Thoracic aorta (tissue), 2 donors: ENCODE measurements at places on chromosomes 11 and 22.

DNA sequence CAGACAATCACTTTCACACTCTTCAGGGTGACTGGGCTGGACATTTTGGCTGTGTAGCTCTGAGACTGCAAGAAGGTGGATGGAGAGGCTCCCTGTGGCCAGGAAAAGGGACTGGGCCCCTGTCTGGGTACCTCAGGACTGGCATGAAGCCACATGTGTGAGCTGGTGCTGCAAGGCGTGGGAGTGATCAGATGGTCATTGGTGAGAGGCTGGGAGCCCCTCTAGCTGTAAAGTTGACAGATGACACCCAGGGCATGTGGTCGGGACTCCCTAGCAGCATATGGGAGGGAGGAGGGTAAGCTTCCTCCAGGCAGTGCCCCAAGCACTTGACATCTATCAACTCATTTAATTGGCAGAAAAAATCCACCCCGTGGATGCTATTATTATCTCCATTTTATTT, 18.9 kb upstream of the CABP2 start:
- DNase-seq, result no peak

DNA sequence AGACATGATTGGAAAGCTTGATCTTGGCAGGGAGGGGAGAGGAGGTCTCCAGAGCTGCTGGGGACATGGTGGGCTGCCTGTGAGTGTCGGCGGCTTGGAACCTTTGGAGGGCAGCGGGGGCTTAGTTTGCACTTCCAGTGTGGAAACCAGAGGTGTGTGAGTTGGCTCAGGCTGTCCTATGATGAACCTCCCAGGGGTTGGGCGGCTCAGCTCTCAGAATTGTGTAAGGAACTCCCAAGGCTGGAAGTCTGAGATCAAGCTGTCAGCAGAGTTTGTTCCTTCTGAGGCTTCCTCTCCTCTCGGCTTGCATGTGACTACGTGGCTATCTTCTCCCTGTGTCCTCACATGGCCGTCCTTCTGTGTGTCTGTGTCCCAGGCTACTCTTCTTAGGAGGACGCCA, 87.9 kb upstream of the B3GAT1 start:
- no peak for DNase-seq

DNA sequence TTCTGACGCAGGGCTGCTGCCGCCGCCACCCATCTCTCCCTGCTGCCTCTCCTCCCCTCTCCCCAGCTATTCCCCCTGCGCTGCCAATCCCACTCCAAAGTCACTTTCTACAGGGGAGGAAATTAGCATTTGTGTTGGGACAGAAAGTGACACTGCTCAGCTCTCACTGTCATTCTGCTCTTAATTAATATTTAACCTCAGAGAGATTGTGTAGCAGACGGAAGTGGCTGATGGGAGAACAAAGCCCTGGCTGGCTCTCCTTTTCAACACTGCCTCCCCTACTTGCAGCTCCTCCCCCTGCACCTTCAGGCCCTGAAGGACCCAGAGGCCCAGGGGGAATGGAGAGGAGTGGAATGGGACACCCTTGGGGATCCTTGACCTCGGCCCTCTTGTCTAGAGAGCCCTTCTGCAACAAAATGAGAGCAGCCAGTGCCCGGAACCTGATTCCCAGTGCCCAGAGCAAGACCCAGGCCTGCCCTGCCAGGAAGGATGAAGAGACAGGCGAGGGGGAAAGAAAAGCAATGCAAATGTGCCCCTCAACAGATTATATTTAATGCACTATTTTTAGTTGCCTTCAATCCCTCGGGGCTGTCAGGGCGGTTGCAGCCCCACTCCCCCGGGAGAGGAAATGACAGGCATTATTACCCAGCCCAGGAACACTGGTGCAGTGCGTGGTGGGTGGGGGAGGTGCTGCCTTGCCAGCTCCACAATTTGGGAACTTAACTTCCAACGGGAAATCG, 14.6 kb upstream of the NRGN start:
- DNase-seq, result no peak

GRCh38 chr22:50014655-50015401, 2.3 kb upstream of the IL17REL start:
- no peak for DNase-seq

GRCh38 chr11:126431401-126432064, 76.0 kb downstream of the ST3GAL4 start:
- peak; percentile 33 for DNase-seq

DNA sequence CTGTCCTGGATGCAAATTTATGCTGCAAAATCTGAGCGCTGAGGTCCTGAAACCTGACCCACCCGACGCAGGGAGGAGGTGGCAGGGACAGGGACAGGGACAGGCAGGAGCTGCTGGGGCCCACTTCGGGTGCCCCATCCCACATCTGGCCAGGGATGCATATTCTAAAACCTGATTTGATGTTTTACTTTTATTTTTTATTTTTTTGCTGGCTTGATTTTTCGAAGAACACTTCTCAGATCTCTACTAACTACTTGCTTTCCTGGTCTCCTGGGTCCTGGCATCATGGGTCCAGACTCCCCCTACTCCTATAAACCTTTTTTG, 652 bp upstream of the PVALB start:
- no peak for DNase-seq

DNA sequence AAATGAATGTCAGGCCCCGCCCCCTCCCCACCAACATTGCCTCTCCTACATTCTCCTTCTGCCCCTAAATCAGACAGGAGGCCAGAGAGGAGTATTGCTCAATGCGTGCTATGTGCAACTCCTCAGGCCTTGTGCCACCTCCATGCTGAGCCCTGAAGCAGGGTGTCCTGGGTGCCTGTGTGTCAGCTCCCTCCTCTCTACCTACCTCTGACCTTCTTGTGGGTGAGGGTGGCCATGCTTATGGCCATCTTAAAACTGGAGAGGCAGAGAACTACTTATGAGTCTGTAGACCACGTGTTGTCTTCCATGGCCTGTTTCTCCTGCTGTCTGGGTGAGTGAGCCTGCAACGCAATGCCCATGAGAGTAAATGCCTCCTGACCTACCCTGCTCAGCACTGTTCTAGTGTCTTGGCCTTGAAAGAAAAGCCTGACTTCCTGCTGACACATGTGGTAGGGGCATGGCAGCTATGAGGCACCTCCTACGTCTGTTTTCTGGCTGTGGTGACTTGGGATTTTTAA, 10.5 kb downstream of the MCAM start:
- no peak for DNase-seq

DNA sequence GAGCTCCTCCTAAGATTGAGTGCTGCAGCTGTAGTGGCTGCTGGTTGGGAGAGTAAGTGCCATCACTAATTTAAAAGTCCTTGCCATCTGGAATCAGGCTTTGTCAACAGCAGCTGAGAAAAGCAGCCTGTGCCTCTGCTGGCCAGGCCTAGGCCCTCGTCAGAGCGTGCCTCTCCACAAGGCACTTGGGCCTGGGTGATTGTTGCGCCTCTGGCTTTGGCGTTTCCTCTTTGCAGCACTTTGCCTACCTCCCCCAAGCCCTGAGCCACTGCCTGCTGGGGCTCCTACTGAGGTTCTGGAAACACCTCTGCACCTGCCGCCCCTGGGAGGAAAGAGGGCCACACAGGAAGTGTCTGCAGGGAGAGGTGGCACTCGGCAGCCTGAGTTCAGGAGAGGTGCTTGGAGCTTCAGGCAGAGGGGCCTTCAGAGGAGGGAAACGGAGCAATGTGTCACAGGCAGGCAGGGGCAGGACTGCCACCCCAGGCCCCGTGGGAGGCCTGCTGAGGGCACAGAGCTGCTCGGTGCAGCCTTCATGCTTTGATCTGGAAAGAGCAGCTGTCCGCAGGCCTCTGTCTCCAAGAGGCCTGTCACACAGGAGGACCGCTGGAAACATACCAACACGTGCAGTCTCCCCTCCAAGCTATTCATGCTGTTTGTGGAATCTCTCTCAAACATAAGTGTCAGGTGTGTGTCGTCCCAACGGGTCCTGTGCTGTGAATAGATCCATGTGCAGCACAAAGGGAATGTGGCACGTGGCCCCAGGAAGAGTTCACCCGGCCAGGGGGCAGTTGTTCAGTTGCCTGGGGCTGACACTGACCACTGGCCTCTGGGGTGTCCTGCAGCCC, 61.5 kb upstream of the EMID1 start:
- DNase-seq, result no peak

DNA sequence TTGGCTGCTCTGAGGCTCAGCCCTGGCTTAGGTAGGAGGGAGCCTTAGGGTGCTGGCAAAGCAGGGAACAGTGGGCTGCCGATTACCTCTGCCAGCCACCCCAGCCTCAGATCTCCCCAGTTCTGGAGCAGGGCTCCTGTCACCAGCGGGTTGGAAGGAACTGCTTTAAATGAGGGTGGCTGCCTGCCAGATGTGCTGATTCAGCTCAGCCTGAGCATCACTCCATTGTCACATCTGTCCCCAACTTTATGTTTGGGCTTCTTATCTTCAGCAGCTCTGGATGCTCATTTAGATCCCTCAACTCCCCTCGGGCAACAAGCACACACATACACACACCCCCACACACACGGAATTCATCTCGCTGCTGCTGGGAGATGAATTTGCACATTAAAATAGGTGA, 16.9 kb upstream of the ANKK1 start:
- DNase-seq, result no peak

DNA sequence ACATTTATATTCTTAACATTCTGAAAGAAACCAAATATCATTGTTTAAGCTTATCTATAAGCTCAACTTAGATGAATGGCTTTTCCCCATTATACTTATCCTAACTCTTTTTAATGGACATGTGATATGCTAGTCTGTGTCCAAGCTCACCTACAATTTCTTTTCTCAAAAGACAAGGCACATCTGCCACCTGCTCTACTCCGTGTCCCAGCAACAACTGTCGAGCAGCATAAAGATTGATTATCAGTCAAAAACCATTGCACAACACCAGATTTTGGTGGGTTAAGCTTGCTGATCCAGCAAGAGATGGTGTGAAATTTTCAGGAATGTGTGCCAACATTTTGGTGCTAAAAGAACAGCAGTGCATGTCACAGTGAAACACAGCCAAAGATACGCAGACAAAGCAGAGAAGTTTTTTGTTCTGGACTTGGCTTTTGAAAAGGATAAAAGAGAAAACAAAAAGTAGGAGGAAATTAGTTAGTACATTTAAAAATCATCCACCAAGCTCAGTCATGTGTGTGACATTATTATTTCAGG, 65.8 kb downstream of the DCDC1 start:
- DNase-seq, result no peak

- no peak for DNase-seq
Observed at GRCh38 chr11:2471048-2471803, 26.4 kb downstream of the KCNQ1 start.

GRCh38 chr11:27094120-27094519, 53.5 kb downstream of the BBOX1 start:
- DNase-seq, result no peak

DNA sequence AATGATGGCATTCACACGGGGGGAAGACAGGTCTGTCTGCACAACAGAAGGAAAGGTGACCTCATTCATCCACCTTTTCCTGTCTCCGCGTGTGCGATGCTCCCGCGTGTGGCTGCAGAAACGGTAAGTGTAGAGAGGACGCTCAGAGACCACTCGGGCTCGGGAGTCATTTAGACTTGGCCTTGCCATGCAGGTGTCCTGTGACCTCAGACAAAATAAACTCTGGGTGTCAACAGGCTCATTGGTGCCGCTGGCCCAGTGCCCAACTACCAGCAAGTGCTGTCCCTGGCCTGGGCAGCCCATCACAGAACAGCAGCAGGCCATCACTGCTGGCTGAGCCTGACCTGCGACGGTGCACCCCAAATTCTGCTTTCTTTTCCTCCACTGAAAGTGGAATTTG, 48.1 kb upstream of the ARFGAP3 start:
- DNase-seq, result no peak

DNA sequence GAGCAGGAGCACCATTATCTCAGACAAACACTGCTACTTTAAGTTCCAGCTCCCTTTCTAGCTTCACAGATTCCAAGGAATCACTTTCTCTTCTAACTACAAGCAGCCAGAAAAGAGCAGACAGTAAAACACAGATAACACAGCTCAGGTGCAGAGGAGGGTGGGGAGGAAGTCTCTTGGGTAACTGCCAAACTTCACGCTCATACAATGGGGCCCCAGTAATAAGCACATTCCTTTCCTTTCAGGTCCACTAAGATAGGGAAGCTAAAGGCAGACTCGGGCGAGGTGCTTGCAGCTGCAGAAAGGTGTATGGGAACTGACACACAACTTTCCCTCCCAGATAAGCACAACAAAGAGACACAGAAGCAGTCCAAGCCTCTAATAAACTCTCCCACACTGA, 69.2 kb upstream of the OR9G4 start:
- no peak for DNase-seq

DNA sequence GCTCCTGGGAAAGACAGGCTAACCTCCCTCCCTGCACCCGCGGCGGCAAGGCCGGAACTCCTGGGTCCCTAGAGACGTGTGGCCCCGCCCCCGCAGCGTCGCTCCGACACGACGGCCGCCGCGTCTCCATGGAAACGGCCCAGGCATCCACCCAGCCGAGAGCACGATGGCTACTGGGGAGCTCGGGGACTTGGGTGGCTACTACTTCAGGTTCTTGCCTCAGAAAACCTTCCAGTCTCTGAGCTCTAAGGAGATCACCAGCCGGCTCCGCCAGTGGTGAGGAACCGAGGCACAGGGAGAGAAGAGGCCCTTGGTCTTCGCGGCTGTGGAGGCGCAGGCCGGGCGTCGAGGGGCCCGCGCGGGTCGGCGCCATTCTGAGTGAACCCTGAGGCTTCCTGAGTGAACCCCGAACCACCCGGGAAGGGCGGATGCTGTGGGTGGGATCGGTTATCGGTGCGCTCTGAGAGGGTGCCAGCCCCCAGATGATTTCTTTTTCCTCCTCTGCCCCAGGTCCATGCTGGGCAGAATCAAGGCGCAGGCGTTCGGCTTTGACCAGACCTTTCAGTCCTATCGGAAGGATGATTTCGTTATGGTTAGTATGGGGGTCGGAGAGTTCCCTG, at the start of gene CFAP300:
Gene CFAP300 (plus strand): TSS at position 133 of the 620 bp plus-strand sequence. CDS start 34 bp downstream, at position 167.
- peak; percentile 69 for DNase-seq

- no peak for DNase-seq
Observed at GRCh38 chr11:83628622-83629355, 342.6 kb upstream of the CCDC90B start.

DNA sequence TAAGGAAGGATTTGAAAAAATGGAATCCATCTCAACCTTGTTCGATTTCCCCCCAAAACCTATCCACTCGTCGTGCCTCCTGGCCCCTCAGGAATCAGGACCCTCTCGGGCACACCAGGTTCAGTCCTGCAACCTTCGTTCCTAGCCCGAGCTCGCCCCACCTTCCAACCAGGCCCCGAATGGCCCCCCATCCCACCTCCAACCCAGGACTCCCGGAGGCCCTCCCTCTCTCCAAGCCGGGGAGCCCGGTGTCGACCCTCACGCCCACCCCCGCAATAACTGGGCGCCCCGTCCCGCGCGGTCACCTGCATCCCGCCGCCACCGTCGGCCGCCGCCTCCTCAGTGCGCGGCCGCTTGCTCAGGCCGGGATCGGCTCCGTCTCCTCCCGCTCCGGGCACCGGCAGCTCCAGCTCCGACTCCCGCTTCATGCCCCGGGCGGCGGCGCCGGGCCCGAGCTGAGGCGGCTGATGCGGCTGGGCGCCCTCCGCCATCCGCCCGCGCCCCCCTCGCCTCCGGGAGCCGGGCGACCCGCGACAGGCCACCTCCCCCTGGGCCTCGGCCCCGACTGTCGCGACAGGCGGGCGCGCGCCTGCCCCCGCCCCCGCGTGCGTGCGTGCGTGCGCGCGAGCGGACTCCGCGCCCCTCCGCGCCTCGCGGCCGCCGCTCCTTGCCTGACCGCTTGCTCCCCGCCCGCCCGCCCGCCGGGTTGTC, 534 bp downstream of the RBFOX2 start:
- DNase-seq, result no peak
